ENCODE measurements at places on chromosomes 16 and 17. TPM values are rescaled to one million over a fixed set of nuclear protein-coding genes. Genes with fewer than 3 reads are reported as not detected.

PSMC3IP gene
- total RNA-seq = 10.3 TPM

HBA1 gene
- 4.1 TPM for total RNA-seq

SERPINF2 gene
- 3.8 TPM for total RNA-seq

DNA sequence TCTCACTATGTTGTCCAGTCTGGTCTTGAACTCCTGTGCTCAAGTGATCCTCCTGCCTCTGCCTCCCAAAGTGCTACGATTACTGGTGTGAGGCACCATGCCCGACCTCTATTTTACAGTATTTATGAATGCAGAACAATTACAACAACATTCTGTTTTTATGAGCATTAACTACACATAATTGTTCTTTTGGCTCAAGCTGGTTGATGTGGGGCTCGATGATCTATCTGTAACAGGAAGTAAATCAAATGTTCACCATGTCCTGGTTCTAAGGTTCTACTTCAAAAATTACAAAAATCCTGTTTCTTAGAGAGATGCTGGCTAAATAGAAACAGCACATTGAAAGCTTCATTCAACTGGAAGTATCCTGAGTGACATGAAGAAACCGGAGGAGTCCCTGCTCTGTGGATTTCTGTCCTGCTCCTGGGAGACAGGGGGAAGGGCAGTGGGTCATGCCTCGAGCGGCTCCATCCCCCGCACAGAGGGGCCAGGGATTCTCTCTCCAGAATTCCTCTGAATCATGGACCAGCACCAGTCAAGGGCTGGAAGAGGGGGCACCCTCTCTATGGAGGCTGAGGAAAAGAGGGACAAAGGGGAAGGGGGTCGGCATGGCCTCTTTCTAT, 31.5 kb downstream of the FA2H start:
- no peak overlapping the region for H3K27ac ChIP-seq
- DNase-seq = no peak
- H3K4me1 ChIP-seq = peaks cover 14% of the 10 kb centered on the region
- no peak overlapping the region for H3K4me3 ChIP-seq
- no peaks in the 10 kb centered on the region for H3K36me3 ChIP-seq

- H3K27me3 ChIP-seq = no peaks in the 10 kb centered on the region
- DNase-seq = no peak
- H3K27ac ChIP-seq = no peak overlapping the region
These were observed 23.6 kb downstream of the SCPEP1 start for GRCh38 chr17:57001541-57001940.

- H3K4me1 ChIP-seq = no peaks in the 10 kb centered on the region
- H3K27ac ChIP-seq = no peak overlapping the region
- no peak for DNase-seq
- no peak overlapping the region for H3K4me3 ChIP-seq
- no peaks in the 10 kb centered on the region for H3K36me3 ChIP-seq
- no peaks in the 10 kb centered on the region for H3K27me3 ChIP-seq
These were observed 783.2 kb upstream of the RBFOX1 start for GRCh38 chr16:6549415-6549814.

DNA sequence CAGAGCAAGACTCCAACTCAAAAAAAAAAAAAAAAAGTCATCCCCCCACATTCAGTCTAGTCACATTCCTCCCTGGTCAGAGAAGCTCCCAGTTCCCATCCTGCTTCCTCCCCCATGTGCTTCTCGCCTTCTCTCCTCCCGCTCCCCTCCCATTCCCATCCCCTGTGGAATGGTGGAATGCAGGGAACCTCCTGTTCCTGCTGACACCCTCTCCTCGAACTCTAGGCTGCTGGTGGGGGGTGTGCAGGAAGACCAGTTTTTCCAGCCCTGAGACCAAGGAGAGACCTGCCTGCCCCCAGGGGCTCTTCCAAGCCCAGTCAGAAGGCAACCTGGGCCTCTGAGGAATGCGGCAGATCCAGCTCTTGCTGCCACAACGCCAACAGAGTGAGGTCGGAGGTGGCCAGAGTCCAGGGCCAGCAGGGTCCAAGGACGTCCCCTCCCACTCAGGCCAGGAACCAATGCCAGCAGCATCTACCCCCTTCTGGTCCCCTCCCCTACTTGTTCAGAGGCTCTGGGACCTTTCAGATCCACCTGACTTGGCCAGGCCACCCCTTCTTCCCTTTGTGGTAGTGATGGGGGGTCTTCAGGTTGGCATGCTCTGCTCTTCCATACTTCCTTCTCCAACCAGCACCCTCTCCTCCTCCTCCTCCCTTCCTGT, 39.3 kb upstream of the TAC4 start:
- peaks cover 4% of the 10 kb centered on the region for H3K4me1 ChIP-seq
- DNase-seq = no peak
- no peak overlapping the region for H3K4me3 ChIP-seq
- no peak overlapping the region for H3K27ac ChIP-seq

GRCh38 chr17:58328195-58329034, at the start of gene TSPOAP1:
TSS of gene TSPOAP1 (minus strand) at chr17:58328795. CDS start at chr17:58327920, 875 bp downstream.
- no peak within 1 kb of the TSS for H3K27ac ChIP-seq
- no peak for DNase-seq
- no peaks in the 10 kb centered on the region for H3K27me3 ChIP-seq

DNA sequence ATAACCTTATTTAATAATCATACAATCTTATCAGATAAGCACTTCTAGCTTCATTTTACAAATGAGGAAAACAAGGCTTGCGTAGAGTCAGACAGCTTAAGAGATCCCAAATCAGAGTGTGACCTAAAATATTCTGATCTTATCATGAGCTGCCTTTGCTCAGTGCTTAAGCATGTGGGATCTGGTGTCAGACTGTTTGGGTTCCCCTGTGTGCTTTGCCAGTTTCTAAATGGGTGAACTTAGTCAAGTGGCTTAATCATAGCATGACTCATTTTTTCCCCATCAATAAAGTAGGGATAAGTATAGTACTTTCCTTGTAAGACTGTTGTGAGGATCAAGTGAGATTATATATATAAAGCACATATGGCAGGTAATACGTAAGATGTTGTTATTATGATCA, 612.6 kb upstream of the C16orf82 start:
- H3K4me3 ChIP-seq = no peak overlapping the region
- no peak for DNase-seq
- H3K27me3 ChIP-seq = no peaks in the 10 kb centered on the region
- H3K4me1 ChIP-seq = peaks cover 10% of the 10 kb centered on the region

DNA sequence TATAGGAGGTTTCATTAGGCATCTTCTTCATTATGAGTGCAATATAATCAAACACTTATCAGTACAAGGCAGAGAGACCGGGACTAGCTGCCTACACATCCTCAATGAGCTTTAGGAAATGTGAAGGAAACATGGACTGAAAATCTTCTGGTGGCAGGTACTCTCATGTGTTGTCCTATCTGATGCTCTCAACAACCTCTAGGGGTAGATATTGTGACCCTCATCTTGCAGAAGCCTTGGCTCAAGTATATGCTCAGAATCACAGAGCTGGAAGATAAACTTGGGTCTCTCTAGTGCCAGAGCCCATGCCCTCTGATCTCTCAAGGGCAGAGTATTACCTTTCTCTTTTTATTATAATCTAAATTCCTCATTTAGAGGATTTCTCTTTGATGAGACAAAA, 181.6 kb upstream of the C17orf78 start:
- no peaks in the 10 kb centered on the region for H3K27me3 ChIP-seq
- peaks cover 46% of the 10 kb centered on the region for H3K36me3 ChIP-seq
- H3K4me3 ChIP-seq = no peak overlapping the region
- H3K27ac ChIP-seq = no peak overlapping the region
- DNase-seq = no peak
- no peaks in the 10 kb centered on the region for H3K4me1 ChIP-seq

DNA sequence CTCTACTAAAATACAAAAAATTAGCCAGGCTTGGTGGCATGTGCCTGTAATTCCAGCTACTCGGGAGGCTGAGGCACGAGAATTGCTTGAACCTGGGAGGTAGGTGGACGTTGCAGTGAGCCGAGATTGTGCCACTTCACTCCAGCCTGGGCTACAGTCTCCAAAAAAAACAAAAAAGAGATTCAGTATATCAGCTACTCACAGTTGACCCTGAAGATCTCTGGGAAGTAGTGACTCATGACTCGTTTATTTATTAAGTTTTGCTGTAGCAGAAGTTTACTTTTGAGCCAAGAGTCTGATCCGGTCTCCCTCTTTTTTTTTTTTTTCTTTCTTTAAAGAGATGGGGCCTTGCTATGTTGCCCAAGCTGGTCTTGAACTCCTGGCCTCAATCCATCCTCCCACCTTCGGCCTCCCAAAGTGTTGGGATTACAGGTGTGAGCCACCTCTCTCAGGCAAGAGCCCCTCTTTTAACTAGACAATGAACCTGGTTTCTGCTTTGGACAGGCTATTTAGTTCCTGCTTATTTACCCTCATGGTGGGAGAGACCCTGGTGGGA, 4.4 kb downstream of the MVP start:
- DNase-seq = no peak
- no peaks in the 10 kb centered on the region for H3K27me3 ChIP-seq
- peak overlapping the region; percentile 67 for H3K27ac ChIP-seq

- no peak overlapping the region for H3K27ac ChIP-seq
- no peaks in the 10 kb centered on the region for H3K27me3 ChIP-seq
- no peaks in the 10 kb centered on the region for H3K36me3 ChIP-seq
- H3K4me3 ChIP-seq = no peak overlapping the region
- H3K4me1 ChIP-seq = no peaks in the 10 kb centered on the region
These were observed 2290.1 kb downstream of the TP53TG3F start for GRCh38 chr16:35749253-35750141.

DNA sequence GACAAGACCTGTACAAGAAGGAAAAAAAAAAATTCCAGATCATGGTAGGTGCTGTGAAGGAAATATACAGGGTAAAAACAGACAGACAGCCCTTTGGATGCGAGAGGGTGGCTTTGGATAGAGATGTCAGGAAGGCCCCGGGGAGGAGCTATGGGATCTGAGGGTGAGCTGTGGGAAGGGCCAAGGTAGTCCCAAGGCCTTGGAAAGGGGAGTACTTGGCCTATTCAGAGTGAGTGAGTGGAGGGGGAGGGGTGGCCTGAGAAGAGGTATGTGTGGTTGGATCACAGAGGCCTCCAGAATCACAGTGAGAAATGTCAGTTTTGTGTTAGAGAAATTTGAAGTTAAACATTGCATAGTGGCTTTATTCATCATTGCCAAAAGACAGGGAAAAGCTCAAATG, 31.2 kb upstream of the AKTIP start:
- DNase-seq = no peak
- no peak overlapping the region for H3K4me3 ChIP-seq
- H3K27ac ChIP-seq = no peak overlapping the region
- H3K27me3 ChIP-seq = no peaks in the 10 kb centered on the region

DNA sequence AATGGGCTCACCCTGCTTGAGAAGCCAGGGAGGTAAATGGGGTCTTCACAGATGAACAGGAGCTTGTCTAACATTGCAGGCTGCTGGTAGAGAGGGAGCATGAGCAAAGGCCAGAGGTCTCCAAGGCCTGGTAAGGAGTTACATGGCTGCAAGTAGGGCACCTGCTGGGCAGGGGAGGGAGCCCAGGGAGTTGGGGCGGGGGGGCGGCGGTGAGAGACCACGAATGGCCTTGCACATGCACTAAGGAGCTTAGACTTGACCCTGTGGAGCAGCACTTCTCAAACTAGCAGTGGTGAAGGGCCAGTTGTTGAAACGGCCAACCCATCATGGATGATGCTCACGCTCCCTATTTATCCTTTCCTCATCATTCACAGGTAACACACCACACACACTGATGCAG, 38.4 kb downstream of the ERN1 start:
- H3K27me3 ChIP-seq = no peaks in the 10 kb centered on the region
- DNase-seq = no peak
- H3K4me3 ChIP-seq = no peak overlapping the region
- no peak overlapping the region for H3K27ac ChIP-seq
- H3K4me1 ChIP-seq = no peaks in the 10 kb centered on the region
